ENCODE measurements at places on chromosomes 6 and 20.

DNA sequence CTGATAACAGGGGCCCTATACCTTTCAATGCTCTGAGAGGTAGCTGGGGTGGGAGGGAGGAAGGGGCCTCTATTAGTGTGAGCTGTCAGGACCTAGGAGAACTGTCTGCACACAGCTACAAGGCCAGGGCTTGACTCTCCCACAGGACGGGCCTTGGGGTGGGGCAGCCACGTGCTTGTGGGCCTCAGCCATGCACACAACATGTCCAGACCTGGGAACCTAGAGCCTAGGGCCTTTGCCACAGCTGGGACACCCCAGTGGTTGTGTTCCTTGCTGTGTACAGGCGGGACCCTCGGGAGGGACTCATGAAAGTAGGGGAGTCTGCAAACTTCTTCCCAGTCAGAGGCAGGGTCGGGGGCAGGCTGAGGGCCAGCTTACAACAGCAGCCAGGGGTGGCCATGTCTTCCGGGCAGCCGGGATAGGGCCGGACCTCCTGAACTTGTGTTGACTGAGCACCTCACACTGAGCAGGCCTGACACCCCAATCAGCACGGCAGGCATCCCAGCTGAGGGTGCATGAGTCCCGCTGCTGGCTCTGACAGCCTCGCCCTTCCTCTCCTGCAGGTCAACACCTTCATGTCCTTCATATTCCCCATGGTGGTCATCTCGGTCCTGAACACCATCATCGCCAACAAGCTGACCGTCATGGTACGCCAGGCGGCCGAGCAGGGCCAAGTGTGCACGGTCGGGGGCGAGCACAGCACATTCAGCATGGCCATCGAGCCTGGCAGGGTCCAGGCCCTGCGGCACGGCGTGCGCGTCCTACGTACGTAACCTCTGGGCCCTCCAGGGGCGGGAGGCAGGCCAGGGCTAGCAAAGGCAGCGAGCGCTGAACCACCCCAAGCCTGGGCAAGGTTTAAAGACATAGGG, 41.9 kb upstream of the MRGBP start:
- ATAC-seq, result no peak

DNA sequence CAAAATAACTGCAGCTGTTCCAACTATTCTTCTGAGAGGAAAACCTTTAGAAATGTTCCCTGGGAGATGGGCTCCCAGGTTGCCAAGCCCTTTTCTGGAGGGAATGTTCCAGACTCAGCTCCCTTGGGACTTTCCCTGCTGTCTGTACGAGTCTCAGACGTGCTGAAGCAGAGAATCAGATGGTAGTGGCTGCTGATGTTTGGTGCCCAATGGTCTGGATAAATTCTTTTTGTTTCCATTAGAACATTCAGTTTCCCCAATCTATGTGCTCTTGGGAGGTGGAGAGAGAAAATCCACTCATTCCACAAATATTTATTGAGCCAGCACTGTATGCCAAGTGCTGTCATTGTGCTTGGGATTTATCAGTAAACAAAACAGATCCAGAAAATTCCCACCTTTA, 40.0 kb downstream of the SNHG17 start:
- no peak for ATAC-seq

DNA sequence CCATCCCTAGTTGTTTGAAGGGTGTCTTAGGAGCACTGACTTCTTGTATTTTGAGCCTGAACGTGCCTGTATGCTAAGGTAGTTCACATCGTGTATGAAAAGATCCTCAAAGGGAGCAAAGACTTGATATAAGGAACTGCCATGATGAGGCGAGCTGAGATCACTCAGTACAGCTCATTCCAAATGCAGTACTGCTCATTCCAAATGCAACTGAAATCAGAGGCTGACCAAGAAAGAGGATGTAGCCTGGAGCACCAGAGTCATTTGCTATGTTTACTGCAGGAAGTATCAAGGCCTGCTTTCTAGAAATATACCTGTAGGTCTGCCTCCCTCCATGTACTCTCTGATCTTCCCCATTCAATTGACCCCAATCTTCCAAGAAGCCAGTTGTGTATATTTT, 832.2 kb downstream of the EYS start:
- ATAC-seq, result no peak

- ATAC-seq, result no peak
These were observed 311.5 kb downstream of the PLCB1 start for GRCh38 chr20:8443464-8444072.

DNA sequence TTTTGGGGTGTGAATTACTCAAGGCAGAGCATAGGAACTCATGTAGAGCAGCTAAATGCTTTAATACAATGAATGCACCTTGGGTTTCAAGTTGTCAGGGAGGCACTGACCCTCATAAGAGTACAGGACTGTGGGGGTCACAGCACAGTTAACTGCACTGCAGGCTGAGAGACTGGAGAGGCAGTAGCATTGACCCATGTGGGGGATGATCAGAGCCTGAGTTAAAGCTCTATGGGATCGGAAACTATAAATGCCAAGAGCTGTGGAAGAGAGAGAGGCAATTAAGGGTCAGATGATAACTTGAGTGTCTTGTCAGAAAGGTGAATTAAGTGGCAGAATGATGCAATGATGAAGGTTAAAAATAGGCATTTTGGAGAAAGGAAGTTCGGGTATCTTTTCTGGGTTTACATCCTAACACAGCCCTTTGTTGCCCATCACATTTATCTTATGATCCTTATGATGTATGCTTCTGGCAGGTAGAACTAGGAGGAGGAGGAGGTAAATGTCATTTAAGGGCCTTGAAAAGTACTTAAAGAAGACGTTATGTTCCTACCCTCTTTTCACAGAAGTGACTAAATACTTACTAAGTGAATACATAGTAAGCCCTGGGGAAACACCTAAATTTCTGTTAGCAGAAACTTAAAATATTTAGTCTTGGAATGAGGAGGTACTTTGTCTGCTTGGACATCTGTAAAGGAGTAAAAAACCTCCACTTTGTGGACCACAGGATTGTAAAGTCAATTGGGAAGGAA, 24.2 kb downstream of the LRRC1 start:
- no peak for ATAC-seq

DNA sequence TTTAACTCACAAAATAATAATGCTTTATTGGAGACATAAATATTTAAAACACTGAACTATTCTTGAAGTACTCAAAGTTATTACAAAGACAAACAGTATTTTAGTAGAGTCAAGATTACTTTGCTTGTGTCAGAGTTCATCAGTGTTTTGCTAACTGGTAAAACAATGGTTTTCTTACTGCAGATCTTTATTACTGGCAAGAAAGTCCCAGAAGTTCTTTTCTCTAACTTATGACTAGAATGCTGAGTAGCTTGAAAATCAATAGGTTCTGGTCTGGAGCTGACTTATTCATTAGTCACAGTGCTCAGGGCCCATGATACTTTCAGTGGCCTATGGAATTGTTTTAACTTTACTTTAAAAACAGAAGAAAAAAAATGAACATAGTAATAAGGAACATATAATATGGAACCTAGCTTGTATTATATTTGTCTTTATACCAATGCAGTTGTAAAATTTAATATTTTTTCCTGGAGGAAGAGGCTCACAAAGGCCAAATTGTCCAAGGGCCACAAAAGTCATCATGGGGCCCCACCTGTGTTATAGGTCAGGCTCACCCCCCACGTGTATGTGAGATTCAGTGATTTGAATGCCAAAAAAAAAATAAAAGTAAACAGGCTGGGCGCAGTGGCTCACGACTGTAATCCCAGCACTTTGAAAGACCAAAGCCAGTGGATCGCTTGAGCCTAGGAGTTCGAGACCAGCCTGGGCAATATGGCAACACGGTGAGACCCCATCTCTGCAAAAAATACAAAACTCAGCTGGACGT, 53.3 kb downstream of the PLEKHG1 start:
- ATAC-seq, result no peak

DNA sequence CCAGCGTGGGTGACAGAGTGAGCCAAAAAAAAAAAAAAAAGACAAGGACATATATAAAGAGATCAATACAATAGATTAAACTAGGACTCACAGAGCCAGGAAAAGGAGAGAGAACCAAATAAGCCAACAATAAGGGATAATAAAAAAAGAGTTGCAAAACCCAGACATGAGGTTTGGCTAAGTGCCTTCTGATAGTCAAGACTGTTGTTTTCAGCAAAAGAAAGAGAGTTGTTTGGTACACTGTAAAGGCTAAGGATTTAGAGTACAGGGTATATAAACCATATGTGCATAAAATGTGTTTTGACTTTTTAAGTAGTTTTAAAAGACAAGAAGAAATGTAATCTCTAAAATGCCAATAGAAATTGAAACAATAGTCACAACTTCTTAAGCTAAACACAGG, 42.8 kb downstream of the RPF2 start:
- no peak for ATAC-seq

DNA sequence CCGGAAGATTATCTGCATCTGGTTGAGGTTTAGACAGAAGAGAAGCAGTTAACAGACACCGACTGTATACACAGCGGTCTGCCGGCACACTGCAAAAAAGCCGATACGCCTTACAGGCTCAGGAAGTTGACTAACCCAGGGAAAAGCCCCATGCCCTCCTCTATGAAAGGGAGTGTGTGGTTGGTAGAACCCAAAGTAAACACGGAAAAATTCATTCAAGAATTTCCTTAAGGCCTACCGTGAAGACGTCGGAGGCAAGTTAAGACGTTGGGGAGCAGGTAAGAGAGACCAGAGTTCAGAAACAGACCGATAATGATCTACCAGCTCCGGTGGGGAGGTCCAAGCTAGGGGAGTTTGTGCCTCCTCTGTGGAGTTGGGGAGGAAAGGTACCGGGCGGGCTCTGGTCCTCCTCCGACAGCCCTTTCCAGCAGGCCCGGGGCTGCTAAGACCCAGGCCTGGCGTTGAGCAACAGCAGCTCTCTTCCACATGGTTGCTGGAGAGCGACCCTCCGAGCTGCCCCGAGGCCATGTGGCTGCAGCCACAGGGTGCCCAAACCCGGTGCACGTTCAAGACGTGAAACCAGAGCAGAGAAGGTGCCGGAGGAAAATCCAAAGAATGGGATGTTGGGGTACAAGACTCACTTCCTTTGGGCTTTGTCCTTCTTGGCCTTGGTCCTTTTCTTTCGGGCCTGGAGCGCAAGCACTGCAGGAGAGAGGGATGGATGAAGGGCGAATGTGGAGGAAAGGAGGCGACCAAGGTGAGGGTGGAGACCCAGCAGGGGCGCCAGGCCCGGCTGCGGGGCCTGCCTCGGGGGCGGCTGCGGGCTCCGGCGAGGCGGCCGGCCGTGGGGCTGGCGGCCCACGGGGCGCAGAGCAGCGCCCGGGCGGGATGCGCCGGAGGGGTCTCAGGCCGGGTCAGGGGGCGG, 809 bp downstream of the SRPK1 start:
- ATAC-seq, result peak; percentile 19

DNA sequence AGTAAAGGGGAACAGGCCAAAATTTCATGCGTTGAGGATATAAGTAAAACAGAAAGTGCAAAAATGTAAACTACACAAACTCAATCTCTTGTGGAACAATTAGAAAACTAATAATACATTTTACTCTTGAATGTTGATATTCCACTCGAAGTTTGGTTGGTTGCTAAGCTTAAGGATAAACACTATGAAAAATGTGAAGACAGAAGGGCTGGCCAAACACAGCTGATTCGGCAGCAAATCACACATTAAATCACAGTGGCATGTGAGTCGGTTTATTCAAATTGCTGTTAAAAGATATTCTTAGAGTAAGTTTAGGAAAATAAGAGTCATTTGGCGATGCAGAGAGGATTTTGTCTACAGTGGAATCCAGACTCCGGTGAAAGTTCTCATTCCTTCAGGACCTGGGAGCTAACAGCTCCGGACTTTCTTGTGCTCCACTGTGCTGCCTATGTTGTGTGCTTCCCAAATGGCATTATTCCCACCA, 1.4 kb upstream of the EPM2A start:
- no peak for ATAC-seq

- no peak for ATAC-seq
These were observed 300.3 kb upstream of the ID4 start for GRCh38 chr6:19536838-19537237.

- ATAC-seq, result peak; percentile 42
These were observed 94.5 kb downstream of the HTR1B start for GRCh38 chr6:77368660-77369313.

DNA sequence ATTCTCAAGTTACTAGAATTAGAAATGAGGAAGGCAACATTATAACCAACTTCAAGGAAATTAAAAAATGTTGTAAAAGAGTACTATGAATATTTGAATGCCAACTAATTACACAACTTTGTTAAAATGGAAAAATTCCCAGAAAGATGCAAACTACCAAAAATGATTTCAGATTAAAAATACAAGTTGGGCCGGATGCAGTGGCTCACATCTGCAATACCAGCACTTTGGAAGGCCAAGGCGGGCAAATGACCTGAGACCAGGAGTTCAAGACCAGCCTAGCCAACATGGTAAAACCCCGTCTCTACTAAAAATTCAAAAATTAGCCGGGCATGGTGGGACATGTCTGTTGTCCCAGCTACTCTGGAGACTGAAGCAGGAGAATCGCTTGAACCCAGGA, 874.2 kb upstream of the GJE1 start:
- no peak for ATAC-seq

DNA sequence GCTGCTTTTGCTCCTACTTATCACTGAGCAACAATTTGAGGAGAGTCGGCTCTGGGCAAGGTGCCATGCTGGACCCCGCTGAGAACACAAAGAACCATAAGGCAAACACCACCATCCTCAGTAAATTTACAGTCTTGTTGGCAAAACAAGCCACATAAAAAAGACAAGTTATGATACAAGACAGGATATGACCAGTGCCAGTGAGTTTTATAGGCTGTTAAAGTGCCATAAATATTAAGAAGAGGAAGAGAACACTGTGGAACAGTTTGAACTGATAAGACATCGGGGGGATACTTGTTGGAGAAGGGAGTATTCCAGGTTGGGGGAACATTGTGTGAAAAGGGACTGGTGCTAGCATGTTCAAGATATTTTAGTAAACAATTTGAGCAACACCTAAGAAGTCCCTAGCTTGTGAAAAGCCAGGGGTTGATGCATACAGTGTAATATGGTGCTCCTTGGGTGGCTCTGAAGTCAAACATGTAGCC, 25.3 kb upstream of the RIPOR2 start:
- ATAC-seq, result no peak

GRCh38 chr20:2313316-2313715, 17.5 kb downstream of the TGM3 start:
- no peak for ATAC-seq

GRCh38 chr6:132316970-132317369, 84.3 kb downstream of the MOXD1 start:
- ATAC-seq, result no peak

DNA sequence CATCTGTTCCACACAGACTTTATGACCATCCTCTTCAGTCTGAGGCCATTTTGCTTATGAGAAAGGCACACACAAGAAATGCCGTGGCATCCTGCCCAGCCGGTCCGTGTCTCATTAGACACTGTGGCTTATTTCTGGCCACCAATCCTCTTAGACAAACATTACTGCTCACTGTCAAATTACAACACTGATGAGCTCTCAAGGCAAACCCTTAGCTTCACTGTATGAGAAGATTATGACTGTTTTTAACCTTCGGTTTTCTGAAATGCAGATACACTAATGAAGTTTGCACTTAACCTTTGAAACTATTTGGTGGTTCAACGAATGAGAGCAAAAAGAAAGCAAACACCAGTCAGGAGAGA, 50.5 kb upstream of the DST start:
- ATAC-seq, result peak; percentile 78

GRCh38 chr6:15517600-15517999, 145.2 kb downstream of the DTNBP1 start:
- ATAC-seq, result no peak
